ENCODE measurements at places on chromosomes 6 and 20.

DNA sequence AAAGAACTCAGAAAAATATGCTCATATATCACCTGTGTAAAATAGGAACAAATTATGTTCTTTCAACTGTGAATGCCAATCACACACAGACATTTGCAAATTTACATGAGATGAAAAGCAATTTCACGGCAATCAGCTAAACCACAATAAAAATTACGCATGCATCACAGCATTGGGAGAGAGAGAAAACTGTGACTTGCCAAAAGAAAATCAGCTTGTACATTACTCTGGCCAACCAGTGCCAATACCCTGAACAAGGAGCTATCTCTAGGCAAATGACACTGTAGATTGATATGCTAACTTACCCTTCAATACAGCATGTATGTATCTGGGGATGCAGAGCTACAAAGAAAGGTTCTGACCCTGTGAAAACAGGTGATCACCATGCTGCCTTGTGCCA is 515.6 kb downstream of the EYS start:
- DNase-seq = no peak

DNA sequence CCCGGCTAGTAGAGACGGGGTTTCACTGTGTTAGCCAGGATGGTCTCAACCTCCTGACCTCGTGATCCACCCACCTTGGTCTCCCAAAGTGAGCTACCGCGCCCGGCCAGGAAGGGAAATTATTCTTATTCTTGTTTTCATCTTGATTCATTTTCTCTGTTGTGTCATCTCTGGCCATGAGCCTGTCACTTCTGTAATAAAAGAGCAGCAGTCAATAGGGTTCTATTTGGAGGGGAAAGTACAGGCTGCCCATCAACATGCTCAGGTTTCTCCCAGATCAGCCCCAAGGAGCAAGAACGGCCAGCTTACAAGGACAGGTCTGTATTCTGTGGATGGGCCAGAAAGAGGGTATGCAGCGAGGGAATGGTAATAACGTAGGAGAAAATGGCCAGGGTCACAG is 345.0 kb downstream of the PREX1 start:
- DNase-seq = no peak

GRCh38 chr20:3282271-3283221 is 43.6 kb upstream of the SLC4A11 start:
- DNase-seq = no peak

GRCh38 chr6:17091122-17091521 is 10.7 kb upstream of the STMND1 start:
- no peak for DNase-seq

GRCh38 chr6:160355001-160355400 is 6.8 kb downstream of the SLC22A3 start:
- DNase-seq = no peak
